ENCODE measurements at places on chromosomes 12 and 14.

DNA sequence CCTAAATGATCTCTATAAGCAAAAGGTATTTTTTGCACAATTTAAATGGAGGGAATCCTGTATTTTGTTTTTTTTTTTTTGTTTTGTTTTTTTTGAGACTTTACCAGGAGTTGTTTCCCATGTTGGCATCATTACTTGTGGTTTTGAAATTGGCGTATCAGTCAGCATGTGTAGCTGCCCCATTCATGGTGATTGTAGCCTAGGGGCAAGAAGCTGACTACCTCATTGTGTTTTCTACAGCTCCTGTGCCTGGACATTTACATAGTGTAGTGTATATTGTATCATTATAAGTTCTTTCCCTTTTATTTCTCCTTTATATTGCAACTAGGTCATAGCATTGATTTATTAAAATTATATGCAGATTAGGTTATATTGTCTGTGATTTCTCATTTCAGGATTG is 24.5 kb downstream of the SAMD4A start:
- peak; percentile 31 for DNase-seq

DNA sequence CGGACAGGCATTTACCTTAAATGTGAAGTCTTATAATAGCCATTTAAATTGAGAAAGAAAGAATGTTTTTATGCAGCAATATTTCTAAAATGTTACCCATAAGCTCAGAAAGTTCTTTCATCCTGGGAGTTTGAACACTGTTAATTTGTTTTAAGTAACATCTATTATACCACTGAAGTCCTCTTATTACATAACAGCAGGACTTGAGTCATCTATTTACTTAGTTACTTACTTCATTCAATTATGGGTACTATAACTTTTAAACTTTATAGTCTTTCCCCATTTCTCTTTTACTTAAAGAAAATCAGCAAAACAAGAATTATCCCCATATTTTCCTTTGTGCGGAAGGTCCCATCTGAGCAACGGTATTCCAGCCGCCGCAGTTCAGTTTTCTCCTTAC is 473.1 kb downstream of the ETNK1 start:
- DNase-seq: no peak

GRCh38 chr14:61553730-61554641 is 141.3 kb upstream of the HIF1A start:
- peak; percentile 91 for DNase-seq

GRCh38 chr14:104199266-104199895 is 61.0 kb downstream of the KIF26A start:
- no peak for DNase-seq

GRCh38 chr14:77154421-77154820 is 12.8 kb upstream of the ZDHHC22 start:
- no peak for DNase-seq

DNA sequence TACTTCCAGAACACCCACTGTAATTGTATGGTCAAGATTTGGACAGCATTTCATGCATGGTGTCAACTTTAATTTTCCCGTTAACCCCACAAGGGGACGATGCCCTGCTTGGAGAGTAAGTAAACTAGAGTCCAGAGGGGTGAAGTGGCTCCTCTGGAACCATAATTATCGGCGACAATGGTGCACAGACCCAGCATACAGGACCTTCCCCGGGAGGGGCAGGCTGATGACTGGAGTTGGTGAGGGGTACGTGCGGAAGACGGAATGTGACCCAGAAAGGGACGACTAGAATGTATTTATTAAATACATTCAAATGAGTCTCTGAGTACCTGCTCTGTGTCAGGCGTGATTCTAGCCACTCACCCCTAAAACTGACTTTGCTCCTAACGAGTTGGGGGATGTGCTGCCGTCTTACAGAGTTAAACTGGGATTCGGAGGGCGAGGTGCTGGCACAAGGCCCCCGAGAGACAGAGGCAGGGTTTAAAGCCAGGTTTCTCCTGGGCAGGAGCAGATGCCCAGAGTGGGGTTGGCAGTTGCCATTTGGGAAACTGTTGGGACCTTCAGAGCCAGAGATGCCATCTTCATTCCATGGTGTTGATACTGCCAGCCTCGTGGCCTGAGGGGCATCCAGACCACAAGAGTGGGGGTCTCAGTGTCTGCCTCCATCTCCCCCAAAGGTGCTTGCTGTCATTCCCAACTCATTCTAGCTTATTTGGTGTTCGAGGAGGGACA is 10.9 kb downstream of the RTL1 start:
- no peak for DNase-seq

GRCh38 chr14:92668276-92668973 is 80.0 kb downstream of the LGMN start:
- no peak for DNase-seq

DNA sequence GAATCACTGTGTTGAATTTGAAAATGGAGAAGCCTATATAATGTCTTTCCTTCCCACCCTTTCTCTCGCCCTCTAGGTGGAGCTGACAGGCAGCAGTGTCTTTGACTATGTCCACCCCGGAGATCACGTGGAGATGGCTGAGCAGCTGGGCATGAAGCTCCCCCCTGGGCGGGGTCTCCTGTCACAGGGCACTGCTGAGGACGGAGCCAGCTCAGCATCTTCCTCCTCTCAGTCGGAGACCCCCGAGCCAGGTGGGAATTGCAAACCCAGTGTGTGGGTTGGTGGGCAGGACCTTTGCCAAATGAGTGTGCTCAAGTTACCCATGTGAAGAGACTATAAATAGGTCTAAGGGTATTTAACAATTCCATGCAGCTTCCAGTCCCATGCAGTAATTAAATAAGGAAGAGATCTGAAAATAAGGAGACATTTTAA is 274.7 kb downstream of the EGLN3 start:
- peak; percentile 29 for DNase-seq

DNA sequence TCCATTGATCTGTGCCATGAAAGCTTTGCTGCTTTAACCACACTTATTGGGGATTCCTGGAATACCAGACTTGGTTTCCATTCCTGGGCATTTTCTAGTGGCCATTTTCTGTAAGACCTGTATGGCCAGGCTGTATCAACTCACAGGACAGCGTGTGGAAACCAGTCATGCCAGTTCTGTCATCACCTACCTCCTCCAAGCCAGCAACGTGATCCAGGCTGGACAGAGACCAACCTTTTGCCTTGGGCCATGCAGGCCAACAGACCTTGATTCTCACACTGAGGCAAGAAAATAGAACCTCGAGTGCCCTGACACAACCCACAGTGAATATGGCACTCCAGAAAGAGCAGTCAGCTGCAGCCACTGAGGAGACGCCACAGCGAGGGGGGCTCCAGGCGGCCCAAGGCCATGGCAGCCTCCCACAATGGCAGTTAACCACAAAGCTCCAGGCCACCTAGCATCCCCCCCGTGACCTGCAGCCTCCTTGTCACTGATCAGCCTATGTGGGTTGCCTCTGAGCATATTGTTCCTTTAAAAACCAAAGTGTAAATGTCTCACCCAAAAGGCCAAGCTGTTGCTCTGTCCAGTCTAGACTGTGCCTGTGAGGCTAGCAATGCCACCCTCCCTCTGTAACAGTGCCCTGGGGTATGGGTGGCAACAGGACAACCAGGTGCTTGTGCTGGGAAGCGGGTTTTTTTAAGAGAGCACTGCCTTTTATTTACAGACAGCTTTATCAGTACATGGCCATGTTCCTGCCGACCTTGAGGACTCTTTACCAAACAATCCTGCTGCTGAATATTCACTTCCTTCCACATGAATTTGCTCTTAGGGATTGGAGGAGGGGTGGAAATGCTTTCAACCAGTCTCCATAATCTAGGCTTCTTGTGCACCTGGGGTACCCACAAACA is 168.7 kb upstream of the HIF1A start:
- no peak for DNase-seq

GRCh38 chr12:23938422-23938821 is 11.0 kb downstream of the SOX5 start:
- DNase-seq: no peak

DNA sequence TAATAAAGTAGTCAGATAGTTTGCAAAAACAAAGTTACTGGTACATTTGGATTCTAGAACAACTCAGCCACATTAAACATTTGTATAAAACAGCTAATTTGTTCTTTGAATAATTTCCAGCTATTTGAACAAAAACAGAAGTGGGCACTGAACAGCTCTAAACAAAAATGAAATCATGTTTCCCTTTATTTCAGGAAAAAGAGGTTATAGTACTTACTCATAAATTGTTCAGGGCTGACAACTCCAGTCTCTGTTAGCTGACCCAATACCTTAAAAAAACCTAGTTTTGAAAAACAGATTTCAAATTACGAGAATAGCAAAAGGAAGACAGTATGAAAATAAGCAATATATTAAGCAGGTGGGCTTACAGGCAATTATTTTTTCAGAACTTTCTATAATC is 8.2 kb downstream of the GNPNAT1 start:
- DNase-seq: no peak

- DNase-seq: no peak
Observed at GRCh38 chr12:125683748-125684381, 618.6 kb downstream of the AACS start.

GRCh38 chr12:58919231-58920101 is 838 bp downstream of the LRIG3 start:
- DNase-seq: peak; percentile 16

DNA sequence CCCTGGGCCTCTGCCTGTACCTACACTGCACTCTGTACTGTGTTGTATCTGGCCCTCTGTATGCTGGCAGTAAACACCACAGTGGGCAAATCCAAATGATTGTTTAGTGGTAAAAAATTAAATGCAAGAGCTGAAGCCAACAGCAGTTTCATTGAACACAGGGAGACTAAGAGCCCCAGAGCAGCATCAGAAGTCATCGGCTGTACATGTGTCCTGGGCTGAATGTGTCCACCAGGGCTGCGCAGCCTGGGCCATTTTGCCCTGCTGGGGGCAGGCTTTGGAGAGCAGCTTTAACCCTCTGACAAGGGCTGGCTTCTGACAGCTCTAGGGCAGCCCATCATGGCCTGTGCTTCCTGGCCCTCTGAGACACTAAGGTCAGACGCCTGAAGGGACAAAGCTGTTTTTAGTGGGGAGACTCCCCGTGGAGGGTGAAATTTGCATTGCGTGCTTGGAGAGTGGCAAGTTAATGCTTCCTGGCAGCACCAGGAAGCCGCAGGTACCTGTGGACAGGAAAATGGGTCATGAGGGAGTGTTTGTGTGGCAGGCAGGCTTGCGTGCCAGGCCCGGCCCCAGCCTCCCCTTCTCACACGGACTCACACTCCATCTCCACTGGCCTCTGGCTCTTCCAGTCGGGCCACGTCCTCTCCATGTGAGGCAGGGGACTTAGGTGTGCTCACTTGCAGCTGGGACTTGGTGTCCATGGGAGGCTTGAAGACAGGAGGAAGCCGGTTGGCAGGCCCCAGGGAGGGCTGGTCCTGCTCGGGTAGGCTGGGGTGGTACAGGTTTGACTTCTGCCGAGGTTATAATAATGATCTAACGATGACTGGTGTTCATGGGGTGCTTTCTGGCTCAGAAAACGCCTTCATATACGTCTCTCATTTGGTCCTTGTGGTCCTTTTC is 150.1 kb downstream of the TSPAN9 start:
- DNase-seq: no peak

DNA sequence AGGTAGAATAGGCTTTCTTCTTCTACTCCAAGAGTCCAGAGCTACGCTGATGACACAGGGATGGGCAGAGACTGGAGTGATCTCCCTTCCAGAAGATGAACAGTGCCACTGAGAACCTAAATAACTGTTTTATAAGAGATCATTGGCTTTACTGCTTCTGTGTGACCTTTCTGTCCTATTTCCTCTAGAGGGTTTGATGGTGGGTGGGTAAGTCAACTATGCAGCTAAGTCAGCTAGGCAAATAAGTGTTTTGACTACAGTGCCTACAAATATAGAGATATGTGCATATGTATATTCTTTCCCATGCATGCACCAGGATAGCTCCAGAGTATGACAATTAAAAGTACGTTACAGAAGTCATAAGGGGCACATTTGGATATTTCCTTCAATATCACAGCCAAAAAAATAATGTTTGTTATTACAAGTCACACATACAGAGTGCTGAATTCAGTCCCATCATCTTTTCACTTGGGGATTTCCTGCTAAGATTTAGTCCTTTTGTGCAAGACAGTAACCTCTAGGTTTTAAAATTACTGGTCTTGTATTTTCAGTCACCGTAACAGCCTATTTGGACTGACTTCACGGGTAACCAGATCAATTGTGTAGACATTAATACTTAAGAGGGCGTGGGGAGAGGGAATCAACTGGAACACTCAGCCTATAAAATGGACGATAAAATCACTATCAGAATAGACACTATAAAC is 412.6 kb upstream of the SOX5 start:
- no peak for DNase-seq

All from AG08395 (cell line).